ENCODE measurements at places on chromosomes 5 and 9.

- DNase-seq = no peak
These were observed 34.1 kb downstream of the BNIP1 start for GRCh38 chr5:173178369-173178910.

GRCh38 chr5:111551161-111551560 lies 38.8 kb upstream of the STARD4 start:
- DNase-seq = no peak

DNA sequence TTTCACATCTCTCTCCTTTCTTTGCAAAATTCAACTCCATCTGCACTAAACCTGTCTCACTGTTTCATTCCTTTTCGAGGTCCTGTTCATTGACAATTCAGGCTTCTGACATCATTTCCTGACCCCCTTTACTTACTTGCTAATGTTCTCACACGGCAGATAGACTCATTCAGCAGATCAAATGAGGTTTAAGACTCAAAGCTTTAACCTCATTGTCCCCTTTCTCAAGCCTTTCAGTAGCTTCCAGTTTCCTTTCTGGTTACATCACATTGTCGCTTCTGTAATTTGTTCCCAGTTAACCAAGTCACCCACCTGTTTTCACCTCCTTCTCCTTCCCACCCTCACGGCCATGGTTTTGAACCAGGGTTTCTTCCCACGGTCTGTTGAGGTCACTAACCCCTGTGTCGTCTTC lies 143.4 kb upstream of the OTULINL start:
- peak; percentile 34 for DNase-seq

- peak; percentile 66 for DNase-seq
These were observed 155.2 kb downstream of the GAS1 start for GRCh38 chr9:86792136-86792535.

GRCh38 chr5:54644226-54644625 lies 126.7 kb downstream of the SNX18 start:
- DNase-seq = peak; percentile 96
